ENCODE measurements at places on chromosomes 2 and 18.

DNA sequence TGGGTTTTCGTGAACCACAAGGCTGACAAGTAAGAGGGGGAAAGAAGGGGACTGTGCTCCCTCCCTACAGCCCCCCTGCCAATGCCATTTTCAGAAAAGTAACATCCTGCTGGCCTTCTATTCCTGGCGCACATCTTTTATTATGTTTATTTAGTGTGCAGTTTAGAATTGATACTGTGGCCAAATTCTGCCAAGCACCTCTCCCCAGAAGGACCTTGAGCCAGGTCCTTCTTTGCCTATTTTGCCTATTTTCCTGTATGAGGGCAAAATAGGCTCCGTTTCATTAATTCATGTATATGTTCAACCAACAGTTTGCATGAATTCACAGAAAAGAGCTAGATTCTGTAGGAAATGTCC lies 136.0 kb downstream of the MYO3B start:
- no peak for DNase-seq

DNA sequence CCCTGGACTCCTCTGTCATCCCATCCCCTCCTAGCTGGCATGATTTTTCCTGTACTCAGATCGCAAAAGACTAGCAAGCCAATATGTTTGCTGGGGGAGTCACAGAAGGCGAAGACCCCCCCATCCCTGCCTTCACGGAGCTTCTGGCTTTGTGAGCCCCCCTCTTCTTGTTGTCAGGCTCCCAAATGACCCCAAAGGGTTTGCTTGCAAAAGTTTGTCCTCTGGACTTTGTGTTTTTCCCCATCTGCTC lies 169.9 kb downstream of the SMAD7 start:
- no peak for DNase-seq

DNA sequence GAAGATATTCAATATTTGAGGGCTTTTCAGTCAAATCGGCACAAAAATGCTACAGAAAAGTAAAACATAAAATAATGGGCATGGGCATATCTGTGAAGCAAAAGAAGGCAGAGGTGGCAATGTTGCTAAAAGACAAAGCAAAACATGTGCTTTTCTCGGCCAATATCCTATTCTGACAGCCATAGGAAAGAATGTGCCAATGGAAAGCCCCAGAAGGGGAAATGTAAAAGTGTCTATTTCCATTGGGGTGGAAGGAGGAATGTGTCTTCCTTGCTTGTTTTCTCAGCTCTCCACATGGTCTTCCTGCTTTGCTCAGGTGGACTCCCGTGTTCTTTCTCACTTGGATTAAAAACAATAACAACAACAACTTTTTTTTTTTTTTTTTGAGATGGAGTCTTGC lies 13.7 kb upstream of the PER2 start:
- DNase-seq, result no peak

GRCh38 chr2:225995796-225996461 lies 596.4 kb downstream of the NYAP2 start:
- DNase-seq, result peak; percentile 63

DNA sequence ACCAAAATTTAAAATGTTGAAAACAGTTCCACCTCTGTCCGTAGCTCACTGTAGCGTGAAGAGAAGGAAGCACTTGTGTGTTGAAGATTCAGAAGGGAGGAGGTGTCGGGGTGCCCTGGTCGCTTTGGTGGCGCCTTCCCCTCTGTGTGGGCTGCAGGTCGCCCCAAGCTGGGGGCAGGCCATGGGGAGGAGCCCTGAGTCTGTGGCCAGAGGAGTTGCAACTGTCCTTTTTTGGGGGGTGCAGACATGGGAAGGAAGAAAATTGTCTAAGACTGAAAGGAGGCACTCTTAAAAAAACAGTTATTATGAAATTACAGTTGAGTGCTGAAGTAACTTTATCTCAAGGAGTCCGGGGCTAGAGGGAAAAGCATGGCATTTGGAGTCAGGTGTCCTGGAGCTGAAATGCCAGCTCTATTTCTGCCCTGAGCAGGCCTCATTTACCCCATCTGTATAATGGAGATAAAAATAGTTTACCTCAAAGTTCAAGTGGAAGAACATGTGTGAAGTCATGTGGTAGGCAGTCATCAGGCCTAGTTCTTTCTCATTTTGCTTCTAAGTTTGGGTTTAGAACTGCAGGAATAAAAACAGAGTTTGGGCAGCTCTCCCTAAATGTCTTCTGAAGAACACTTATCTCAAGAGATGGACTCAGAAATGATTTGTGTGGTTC lies 82.1 kb downstream of the RNF144A start:
- no peak for DNase-seq

DNA sequence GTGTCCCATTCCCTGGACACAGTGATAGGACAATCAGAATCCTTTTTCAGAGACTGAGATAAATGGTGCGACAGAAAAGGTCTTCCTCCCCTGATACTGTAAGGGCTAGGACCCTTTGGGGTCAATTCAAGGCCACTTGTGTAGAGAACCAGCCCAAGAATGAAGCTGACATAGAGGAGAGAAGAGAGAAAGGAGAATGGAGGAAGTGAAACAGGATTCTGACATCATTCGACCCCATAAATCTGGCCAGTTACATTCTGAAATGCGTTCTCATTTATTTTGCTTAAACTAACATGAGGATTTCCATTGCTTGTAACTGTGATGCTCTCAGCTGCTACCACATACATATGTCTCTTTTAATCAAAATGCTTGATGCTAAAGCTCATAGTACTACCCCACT lies 148.1 kb downstream of the TMEM163 start:
- DNase-seq, result no peak

GRCh38 chr2:138028538-138028937 lies 64.3 kb downstream of the HNMT start:
- DNase-seq, result no peak

DNA sequence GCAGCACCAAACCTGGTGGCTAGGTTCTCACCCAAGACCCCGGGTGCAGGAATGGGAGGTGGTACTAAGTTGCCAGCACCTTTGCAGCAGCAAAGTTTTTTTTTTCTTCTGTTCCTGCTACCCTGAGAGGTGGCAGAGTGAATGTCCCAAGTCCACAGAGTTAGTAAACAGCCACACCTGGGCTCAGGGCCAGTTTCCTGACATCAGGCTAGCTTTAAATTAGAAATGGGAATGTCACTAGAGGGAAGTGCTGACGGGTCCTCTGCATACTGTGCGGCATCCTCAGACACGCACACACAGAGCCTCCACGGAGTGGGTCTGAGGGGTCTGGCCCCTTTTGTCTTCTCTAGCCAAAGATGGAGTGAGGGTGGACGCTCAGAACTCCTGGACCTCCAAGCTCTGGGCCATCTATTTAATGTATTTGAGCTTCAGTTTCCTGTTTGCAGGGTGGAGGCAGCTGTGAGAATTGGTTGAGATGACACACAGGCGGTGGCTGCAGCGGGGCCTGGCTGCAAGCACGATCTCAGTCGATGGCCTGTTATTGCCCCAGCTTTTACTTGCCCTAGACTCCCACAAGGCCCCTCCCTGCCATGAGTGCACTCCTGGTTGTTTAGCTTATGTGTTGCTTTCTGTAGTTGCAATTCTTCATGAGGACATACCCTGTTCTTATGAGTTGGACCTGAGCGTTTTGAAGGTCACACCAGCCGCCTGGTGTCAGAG lies 751.4 kb upstream of the HS6ST1 start:
- no peak for DNase-seq

- DNase-seq, result peak; percentile 68
Observed at GRCh38 chr18:49016648-49017539, 66.1 kb upstream of the SMAD7 start.

GRCh38 chr2:3493615-3494007 lies 25.7 kb downstream of the ADI1 start:
- no peak for DNase-seq

- no peak for DNase-seq
Observed at GRCh38 chr2:204472375-204472774, 72.9 kb upstream of the PARD3B start.

DNA sequence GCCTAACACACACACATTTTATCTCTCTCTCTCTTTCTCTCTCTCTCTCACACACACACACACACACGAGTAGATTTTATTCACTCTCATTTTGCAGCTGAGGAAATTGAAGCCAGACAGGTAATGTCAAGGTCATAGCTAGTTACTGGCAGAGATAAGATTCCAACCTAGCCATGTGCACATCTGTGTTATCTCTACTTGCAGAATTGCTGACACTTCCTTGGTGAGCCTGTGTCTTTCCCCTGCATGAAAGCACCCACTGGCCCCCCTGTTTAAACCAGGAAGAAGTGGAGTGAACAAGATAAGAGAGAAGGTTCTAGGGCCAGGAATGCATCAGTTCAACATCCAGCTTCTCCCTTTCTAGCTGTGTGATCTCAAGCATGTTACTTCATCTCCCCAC lies 423.7 kb downstream of the TXNL1 start:
- DNase-seq, result no peak

- DNase-seq, result no peak
Observed at GRCh38 chr18:11179959-11180519, 30.7 kb upstream of the PIEZO2 start.

- no peak for DNase-seq
Observed at GRCh38 chr2:158091647-158092046, 10.0 kb upstream of the UPP2 start.

DNA sequence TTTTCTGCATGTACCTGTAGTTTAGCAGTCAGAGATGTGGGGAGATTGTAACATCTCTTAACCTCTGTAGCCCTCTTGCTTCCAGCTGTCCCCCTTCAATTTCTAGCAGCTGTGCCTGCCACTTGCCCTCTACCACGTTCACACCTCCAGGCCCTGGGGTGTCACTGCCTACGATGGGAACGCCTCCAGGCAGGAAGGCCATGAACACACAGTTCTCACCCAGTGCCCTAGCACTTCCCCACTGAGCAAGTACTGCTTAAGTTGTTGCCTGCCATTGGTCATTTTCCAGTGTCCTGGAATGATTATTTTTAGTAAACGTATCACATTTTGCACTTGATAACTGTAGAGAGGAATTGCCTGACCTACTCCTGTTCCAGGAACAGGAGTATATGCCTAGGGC lies 77.1 kb upstream of the B3GNT7 start:
- no peak for DNase-seq

GRCh38 chr18:71809711-71810110 lies 734.4 kb downstream of the CBLN2 start:
- no peak for DNase-seq

DNA sequence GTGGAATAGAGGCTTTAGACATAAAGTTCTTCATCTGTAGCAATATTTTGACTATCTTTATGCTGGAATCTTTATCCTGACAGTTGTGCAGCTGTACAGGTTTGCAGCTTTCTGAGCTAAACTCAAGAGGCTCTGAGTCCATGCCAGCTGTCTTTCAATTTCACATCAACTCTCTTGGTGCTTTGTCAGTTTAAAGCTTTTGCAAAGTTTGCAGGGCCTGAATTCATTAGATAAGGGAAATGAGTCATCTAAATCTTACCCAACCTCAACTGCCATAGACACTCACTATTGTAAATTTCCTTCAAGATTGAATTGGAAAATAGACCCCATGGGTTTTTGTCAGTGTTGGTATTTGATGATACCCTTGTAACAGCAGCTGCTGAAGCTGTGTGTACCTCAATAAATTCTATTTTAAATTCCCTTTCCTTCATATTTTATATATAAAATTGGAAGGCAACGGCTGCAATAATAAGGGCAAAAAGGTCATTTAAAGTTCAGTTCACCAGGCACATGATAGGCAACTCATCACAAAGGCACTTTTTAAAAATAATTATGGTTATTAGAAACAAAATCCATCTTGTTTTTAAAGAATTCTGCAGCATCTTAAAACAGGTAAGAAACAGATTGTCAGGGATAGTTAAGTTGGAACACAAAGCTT lies 169.9 kb upstream of the SLC39A10 start:
- peak; percentile 68 for DNase-seq

All from HCEC 1CT (cell line).